ENCODE measurements at places on chromosomes 2 and 18.

DNA sequence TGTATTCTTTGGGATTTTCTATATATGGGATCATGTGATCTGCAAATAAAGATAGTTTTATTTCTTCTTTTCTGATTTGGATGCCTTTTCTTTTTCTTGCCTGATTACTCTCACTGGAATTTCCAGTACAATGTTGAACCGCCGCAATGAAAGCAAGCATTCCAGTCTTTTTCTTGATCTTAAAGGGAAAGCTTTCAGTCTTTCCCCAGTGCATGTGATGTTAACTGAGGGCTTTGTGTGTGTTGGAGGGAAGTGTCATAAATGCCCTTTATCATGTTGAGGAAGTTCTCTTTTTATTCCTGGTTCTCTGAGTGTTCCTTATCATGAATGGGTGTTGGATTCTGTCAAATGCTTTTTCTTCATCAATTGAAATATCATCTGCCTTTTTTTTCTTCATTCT is 16.9 kb upstream of the CYBRD1 start:
- no peak for DNase-seq

DNA sequence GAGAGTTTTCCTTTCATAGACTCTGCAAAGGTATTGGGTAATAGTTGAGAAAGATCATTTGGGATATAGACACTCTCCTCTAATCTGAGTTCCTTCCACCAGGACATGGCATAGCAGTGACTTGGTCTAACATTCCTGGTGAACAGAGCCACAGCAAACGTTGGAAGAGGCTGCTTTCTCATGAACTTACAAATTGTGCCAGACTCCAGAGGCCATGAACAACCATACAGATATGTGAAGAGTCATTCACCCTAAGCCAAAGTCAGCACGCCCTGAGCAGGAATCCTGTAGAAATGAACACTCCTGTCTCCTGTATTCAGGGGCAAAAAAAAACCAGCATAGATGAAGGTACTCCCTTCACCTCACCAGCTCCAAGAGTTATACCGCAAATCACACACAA is 152.8 kb downstream of the TMEM18 start:
- no peak for DNase-seq

- no peak for DNase-seq
These were observed 108.6 kb upstream of the LRRTM1 start for GRCh38 chr2:80413136-80413535.

DNA sequence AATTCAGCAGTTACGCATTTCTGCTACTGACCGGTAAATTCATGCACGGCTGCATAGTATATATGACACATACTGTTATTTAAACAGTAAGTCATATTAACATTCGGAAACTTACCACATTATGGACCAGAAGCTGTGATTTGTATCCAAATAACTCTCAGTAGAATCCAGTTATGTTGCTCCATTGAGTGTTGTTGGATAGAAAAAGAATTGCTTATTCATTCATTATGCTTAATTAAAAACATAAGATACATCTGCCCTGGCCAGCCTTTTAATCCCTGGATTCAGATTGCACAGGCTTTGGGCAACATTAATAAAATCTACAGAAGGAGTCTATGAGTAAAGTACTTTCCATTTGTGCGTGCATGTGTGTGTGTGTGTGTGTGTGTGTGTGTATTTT is 111.3 kb downstream of the CPS1 start:
- DNase-seq: no peak

DNA sequence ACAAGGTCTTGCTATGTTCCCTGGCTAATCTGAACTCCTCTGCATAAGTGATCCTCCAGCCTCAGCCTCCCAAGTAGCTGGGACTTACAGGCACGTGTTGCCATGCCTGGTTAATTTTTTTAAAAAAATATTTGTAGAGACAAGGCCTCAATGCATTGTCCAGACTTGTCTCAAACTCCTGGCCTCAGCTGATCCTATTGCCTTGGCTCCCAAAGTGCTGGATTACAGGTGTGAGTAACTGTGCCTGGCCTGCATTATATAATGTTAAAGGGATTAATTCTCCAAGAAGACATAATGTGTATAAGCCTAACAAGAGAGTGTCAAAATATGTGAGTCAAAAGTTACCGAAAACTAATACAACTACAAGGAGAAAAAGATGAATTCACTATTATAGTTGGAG is 32.2 kb downstream of the BUB1 start:
- DNase-seq: no peak

All from stimulated activated CD4-positive, alpha-beta T cell treated with anti-CD3 and anti-CD28 coated beads, Interleukin-12 subunit alpha, Interleukin-12 subunit beta, amount 100 ng/mL, for 48 hours (primary cell).